ENCODE measurements at places on chromosomes 16 and 17.

GRCh38 chr17:62167076-62167475 is 102.0 kb upstream of the MED13 start:
- no peak for DNase-seq

GRCh38 chr16:54504372-54504771 is 217.8 kb upstream of the IRX3 start:
- no peak for DNase-seq

- no peak for DNase-seq
Measured at GRCh38 chr16:50103764-50104163, 38.0 kb downstream of the HEATR3 start.

- DNase-seq = no peak
Measured at GRCh38 chr16:81651758-81652718, 127.1 kb upstream of the PLCG2 start.

GRCh38 chr16:49602201-49602975 is 228.8 kb downstream of the C16orf78 start:
- DNase-seq = no peak
